ENCODE measurements at places on chromosomes 6 and 20.

DNA sequence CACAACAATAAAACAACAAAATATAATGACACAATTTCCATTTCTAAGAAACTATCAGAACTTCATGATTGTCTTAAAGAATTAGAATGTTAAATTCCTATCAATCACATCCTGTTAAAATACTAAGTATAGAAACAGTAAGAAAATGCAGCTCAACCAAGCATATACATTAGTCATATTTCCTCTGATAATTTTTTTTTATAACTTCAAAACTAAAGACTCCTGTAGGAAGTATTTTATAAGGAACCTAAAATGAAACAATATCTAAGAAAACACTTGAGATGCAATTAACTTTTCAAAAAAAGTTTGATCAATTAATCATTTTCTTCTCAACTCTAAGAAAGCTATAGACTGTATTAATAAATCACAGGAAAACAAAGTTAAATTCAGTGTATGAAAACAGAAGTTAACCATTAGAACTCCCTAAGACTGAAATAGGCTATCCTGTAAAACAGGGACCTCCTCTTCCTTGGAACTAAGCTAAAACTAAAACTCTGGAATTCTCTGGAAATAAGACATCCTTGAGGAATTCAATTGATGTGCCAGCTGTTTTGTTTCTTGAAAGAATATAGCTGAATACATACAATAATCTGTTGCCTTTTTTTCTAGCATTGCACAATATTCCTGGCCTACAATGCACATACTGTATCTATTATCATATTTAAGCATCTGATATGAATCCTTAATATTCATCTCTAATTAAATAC lies 19.8 kb downstream of the FKBP5 start:
- DNase-seq, result no peak

DNA sequence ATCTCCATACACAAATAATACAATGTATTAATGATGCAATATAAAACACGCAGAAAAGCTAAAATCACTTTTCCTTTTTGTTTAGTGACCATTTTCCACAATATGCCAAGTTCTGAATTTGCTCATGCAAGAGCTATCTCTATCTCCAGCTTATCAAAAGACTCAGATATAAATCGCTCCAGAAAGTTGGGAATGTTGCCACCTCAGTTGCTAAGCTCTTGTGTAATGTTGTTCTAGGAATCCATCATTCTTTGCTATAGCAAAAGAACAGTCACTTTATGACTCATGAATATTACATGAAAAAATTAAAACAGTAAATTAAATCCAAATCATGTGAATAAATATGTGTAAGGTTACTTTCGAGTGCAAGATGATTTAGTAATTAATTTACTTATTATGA lies 8.7 kb downstream of the PLAGL1 start:
- DNase-seq, result no peak

DNA sequence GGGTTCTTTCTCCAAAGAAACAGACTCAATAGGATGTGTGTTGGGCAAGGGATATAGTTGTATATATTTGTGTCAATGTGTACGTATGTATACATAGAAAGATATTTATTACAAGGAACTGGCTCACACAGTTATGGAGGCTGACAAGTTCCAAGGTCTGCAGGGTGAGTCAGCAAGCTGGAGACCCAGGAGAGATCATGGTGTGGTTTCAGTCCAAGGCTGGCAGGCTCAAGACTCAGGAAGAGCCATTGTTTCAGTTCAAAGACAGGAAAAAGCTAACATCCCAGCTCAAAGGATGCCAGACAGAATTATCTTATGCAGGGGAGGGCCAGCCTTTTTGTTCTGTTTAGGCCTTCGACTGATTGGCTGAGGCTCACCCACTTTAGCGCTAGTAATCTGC lies 89.9 kb upstream of the RALGAPA2 start:
- no peak for DNase-seq

- no peak for DNase-seq
These were observed 81.0 kb downstream of the ATG5 start for GRCh38 chr6:106244521-106244920.

GRCh38 chr6:42525206-42525605 lies 38.6 kb upstream of the UBR2 start:
- DNase-seq, result no peak

- DNase-seq, result no peak
These were observed 11.3 kb downstream of the TULP4 start for GRCh38 chr6:158323561-158323958.

DNA sequence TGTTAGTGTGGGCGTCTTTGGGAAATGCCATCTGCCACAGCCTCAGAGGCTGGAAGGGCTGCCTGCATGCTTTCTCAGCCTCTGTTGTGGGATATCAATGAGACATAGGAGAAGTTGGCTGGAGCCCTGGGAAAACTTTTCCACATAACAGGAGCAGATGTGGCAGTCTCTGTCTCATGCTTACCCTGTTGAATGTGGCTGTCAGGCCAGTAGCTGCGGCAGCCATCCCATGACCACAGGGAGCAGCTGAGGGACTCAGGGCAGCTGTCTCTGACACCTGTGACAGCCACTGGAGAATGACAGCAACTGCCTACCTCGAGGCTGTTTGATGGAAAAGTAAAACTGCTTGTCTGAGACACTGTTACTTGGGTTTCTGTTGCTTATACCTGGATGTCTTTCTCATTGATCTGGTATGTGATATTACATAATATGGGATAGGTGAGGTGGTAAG lies 64.4 kb downstream of the TULP4 start:
- no peak for DNase-seq

DNA sequence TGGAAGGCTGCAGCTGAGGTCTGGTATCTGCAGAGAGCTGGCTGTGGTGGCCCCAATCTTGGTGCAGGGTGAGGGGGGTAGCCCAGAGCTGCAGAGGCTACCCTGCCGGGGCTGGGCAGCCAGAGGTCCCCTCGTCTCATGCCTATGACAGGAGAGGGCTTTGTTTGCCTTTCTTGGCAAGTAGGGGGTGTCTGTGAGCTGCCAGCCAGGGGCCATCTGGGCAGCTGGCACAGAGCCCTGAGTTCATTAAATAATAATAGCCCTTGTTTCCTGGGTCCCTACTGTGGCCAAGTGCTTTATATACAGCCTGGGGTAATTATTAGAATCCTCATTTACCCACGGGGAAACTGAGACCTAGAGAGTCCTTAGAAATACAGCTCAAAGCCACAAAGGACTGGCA lies 66.6 kb downstream of the EZR start:
- DNase-seq, result no peak

DNA sequence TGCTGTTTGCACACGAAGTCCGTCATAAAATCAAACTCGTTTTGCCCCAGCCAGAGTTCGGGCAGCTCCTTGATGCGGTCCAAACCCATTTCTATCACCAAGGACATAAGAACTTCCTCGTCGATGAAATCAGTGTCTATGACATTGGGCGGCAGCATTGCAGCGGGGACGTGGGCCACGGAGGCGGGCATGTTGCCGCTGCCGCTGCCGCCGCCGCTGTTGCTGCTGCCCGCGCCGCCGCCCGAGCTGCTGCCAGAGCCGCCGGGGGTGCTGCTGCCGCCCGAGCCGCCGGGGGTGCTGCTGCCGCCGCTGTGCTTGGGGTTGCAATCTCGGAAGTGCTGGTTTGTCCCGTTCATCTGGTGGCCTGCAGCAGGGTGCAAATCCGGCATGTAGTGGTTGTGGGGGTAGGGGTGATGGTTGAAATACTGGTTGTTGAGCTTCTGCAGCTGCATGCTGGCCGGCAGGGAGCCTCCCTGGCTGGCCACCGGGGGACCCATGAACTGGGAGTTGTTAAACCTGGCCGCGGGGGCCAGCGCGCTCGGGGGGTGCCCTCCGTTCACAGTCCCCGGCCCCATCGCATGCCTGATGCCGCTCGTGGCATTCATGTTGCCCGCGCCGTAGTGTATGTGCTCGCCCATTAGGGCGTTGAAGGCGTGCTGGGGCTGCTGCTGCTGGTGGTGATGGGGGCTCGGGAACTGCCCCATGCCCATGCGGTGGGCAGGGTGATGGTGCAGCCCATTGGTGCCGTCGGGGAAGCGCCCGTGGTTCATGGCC lies 1.1 kb downstream of the CITED2 start:
- peak; percentile 65 for DNase-seq

- DNase-seq, result no peak
These were observed 23.0 kb downstream of the SIRPD start for GRCh38 chr20:1534526-1534925.

GRCh38 chr6:25959890-25960536 lies 2.6 kb upstream of the TRIM38 start:
- no peak for DNase-seq

DNA sequence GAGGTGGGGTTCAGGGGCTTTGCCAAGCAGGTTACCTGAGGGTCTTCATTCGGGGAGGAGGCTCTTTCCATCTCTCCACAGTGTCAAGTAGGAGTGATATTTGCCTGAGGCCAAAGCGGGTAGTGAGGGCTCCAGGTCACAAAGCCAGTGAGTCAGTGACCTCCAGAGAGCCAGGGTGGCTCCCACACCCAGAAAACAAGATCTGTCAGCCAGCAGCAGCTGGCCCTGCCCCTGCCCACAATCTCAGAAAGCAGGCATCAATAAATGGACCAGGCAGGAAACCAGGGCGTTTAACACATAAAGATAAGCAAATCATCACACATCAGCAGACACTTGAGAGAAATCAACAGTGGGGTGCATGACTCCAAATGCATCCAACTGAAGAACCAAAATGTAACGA lies 250.8 kb downstream of the CDH26 start:
- DNase-seq, result no peak

DNA sequence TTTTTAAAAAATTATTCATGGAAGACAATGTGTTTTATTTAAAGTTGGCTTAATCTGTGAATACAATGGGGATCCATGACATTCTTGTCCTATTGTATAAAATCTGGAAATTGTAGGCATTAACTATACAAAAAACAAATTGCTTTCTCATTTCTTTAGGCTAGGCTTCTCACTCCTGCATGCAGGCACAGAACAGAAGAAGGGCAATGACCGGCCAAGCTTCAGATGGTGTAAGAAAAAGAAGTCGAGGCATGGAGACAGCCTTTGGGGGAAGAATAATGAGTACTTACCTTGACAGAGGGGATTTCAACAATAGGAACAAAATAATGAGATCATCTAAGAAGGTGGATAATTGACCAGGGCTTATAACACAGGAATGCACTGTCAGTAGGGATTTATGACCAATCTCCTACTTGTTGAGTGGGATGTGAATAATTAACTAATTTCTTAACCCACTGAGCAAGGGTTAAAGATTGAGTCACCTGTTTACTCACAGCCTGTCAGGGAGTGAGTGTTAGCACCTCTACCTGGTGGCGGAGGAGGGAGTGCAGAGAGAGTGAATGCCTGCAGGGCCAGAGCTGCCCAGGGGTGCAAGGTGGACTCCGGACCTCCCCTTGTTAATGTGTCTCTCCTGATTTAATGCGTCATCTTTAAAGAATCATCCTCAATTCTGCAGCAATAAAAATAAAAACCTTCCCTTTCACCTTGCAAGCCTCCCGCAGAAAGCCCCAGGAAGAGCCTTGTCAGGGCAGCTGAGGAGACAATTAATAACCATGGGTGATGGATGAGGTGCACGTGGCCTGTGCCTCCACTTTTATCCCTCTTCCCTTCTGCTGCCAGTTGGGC lies 3.9 kb downstream of the SLC22A2 start:
- no peak for DNase-seq

DNA sequence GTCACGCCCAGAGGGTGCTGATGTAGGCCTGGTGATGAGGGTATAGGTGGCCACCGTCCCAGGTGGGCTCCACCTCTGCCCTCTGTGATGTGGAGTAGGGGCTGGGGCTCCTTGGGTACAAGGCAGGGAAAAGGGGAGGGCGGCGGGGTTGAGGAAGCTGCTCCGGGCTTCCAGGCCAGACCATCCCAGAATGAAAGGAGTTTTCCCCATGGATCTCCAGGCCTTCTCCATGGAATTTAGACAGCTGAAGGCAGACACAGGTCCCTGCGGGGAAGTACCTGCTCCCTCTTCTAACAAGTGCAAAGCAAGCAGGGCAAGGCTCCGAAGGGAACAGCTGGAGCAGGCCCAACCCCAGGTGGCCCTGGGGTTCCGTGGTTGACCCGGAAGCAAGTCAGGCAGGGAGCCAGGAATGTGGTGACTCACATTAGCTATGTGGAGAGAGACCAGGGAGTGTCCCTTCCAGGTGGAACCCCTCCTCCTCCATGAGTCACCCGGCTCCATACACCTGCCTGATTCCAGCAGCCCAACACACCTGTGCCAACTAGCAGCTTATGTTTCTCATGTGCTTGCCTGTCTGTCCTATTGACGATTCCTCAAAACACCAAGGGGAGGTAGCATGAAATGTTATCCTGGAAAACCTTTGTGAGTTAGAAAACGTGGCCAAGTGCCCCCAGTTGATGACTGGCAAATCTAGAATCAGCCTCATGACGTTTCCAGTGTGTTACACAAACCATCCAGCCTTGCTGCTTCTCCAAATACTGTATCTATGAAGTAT lies 59.7 kb upstream of the SNX9 start:
- no peak for DNase-seq

All from T follicular helper cell (primary cell).